Activated T-helper 9 cell treated with anti-CD3 and anti-CD28 coated beads, Interleukin-2, amount 50 U/mL, for 16 hours (primary cell): ENCODE measurements at places on chromosomes 4 and X.

DNA sequence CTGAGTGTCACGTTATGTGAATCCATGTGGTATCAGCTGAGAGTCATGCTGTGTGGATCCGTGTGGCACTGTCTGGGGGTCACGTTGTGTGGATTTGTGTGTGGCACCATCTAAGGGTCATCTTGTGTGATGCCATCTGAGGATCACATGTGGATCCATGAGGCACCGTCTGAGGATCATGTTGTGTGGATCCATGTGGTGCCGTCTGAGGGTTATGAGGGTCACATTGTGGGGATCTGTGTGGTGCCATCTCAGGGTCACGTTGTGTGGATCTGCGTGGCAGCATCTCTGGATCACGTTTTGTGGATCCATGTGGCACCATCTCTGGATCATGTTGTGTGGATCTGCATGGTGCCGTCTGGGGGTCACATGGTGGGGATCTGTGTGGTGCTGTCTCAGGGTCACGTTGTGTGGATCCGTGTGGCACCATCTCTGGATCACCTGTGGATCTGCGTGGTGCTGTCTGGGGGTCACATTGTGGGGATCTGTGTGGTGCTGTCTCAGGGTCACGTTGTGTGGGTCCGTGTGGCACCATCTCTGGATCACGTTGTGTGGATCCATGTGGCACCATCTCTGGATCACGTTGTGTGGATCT is 6.9 kb downstream of the PDE6B start:
- no peak for DNase-seq

DNA sequence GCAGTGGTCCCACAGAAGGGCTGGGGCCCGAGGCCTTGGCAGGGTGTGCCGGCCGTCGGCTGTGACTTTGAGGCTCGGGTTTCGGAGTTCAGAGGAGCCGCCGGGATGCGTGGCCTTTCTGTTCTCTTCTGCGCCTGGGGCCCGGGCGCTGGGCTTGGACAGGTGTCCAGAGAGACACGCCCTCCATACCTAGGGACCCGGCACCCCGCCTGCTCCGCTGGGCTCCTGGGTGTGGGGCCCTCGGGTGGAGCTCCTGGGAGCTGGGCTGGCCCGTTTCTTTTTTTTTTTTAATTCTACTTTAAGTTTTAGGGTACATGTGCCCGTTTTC is 11.3 kb downstream of the FGFRL1 start:
- DNase-seq = no peak

GRCh38 chr4:133270021-133270570 is 121.0 kb downstream of the PCDH10 start:
- no peak for DNase-seq

DNA sequence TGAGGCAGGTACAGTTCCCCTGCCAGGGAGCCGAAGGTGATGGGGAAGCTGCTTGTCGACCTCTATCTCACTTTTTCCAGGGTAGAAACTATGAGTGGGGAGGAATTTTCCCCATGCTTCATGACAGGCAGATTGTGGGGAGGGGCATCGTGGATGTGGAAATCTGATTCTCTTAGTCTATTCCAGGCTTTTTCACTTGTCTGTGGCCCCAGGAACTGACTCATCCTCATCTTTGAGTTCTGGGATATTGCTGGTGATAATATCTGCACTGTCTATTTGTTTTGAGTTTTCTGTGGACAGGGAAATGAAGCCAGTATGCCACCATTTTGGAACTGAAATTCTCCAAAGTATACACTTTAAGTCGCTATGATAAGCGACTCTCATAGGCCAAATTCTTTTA is 7.6 kb upstream of the TLR2 start:
- no peak for DNase-seq

GRCh38 chrX:129717892-129718291 is 20.9 kb upstream of the XPNPEP2 start:
- DNase-seq = no peak

DNA sequence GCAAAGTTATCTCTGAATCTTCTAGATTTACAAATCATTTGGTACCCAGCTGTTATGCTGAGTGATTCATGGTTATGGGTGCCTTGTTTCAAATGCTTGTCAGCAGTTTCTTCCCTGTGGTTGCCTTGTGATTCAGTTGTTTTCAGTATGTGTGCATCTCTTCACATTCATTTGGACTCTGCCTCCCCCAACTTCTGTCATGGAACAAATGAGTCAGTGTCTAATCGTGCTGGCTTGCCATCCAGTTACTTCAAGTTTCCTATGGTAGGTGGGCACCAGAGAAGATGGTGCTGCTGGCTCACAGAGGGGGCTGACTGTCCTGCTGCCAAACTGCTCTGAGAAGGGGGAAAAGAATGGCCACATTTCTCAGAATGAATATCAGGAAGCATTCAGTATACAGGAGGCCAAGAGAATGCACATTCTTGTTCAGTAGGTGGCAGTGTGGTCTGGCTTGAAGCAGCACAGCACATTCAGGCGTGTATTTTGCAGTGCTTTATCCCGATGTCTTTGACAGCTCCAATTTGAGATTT is 260.9 kb downstream of the GLUD2 start:
- DNase-seq = peak; percentile 11

DNA sequence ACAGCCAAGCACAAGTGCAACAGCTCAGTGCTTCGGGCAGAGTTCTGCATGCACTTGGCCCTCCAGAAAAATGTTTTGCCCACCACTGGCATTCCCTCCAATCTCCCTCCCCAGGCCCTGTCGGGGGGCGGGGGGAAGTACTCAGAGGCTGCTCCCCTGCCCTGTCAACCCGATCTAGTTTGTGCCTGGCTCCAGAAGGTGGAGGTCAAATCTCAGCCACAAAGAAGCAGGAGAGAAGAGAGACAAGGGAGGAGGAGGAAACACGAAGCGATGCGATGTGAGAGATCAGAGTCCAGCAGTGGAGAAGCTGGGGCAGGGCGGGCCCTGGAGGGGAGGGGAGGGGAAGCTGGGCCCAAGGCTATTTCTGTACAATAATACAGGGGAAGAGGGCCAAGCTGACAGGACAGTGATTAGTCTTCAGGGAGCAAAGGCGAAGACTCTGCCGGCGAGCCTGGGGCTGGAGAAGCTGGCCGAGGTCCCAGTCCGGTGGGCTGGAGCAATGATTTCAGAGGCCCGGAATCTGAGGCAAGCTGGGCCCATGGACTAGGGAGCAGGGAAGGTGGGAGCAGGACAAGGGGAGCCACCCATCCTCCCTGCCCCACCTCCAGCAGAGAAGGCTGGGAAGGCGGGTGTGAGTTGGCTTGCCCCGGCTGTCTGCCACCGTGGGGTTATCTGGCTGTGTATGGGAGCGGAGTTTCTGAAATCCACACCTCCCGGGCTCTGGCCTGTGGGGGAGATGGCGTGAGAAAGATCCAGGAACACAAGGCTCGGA is 167.1 kb downstream of the EFNB1 start:
- no peak for DNase-seq

DNA sequence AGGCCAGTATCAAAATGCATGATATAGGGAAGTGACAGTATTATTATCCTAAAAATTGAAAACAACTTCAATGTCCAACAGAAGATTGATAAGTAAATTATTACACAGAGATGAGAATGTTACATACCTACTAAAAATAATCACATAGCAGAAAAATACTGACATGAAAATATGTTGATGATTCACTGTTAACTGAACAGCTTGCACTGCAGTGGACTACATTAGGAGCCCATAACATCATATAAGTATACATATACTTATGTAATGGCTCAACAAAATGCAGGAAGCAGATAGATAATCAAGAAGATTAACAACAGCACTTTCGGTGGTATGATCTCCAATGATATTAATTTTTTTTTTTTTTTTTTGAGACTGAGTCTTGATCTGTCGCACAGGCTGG is 7.1 kb downstream of the CLOCK start:
- DNase-seq = no peak

DNA sequence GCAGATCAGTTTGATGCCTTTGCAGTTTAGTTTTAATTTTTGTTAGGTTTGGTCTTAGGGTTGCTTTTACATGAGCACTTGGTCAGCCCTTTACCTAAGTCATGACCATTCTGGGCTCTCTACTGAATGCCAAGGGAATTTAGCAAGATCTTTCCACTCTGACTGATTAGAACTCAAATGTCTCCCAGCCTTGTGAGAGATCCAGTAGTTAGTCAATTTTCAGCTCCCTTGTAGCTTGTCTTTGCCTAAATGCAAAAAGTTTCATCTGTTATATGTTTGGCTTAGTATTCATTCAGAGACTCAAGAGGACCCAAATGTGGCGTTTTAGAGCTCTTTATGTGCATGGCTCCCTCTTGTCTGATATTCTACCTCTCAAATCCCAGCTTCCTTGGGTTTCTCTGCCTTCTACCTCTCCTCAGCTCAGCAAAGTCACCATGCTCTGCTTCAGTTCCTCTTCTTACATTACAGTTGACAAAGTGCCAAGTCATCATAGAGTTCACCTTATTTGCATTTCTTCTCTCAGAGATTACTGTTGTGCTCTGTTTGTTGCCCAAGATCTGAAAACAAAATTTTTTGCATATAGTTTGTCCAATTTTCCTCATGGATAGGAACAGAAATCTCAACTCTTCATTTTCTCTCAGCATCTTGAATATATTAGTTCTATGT is 17.5 kb upstream of the JAKMIP1 start:
- no peak for DNase-seq

DNA sequence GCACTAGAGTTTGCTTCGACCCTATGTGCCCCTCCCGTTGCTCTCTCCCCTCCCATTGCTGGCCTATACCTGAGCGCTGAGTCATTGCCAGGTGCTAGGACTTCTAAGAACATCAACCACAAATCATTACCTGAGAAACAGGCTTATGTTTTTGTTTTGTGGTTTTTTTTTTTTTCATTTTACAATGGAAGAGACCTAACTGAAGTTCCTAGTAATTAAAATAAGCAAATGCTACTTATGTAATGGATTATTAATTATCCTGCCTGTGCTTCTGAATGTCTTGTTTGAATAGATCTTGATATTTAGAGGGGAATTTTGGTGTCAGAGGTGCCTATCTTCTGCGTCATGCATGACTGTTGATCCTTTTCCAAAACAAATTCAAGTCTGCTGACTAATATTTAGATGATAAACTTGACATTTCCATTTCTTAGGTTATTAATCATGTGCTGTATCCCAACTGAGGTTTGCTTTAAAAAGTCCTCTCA is 275.4 kb upstream of the CPEB2 start:
- DNase-seq = no peak

GRCh38 chr4:55820279-55820678 is 689 bp downstream of the EXOC1L start:
- no peak for DNase-seq

- DNase-seq = no peak
Observed at GRCh38 chr4:477686-478085, 21.3 kb downstream of the ZNF721 start.

DNA sequence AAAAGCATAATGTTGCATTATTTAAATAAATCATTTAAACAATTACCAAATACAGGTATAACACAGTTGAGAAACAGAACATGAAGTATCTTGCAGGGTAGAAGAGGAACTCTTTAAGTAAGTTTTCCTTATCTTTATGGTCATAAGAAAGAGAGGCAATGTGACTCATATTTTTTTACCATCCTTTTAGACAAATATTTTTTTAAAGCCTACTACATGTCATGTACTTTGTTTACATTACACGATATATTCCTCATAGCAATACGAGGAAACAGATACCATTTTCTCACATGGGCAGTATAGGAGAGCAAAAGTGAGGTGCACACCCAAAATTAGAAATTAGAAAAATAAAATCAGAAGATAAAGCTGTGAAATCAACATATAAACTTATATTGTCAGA is 49.3 kb upstream of the EPHA5 start:
- DNase-seq = no peak

GRCh38 chrX:154775419-154776349 is 13.0 kb downstream of the DKC1 start:
- no peak for DNase-seq

- DNase-seq = no peak
Observed at GRCh38 chrX:97636473-97637140, 752.9 kb downstream of the RPA4 start.

- DNase-seq = no peak
Observed at GRCh38 chr4:36053930-36054329, 190.4 kb downstream of the ARAP2 start.

DNA sequence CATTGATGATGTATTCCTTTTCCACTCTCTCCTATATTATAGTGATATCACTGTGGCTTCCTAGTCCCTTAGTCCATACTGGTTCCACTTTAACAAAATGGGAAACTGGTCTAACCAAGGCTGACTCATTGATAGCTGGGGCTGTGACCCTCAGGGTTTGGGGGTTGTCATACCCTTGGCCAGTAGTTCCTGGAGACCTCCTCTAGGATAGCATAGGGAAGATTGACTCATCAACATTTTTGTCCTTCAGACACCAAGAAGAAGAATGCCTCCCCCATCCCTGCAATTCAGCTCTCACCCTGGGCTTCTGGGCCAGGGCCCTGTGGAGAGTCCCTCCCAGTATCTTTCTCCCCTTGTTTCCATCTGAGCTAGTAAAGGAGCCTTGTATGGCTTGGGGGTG is 68.8 kb upstream of the PRPS1 start:
- no peak for DNase-seq

GRCh38 chr4:172232966-172233365 is 419.8 kb downstream of the GALNTL6 start:
- no peak for DNase-seq

GRCh38 chrX:57681341-57681740 is 1.3 kb upstream of the NLRP2B start:
- DNase-seq = no peak

GRCh38 chrX:150063674-150064073 is 125.4 kb upstream of the EOLA2 start:
- no peak for DNase-seq

DNA sequence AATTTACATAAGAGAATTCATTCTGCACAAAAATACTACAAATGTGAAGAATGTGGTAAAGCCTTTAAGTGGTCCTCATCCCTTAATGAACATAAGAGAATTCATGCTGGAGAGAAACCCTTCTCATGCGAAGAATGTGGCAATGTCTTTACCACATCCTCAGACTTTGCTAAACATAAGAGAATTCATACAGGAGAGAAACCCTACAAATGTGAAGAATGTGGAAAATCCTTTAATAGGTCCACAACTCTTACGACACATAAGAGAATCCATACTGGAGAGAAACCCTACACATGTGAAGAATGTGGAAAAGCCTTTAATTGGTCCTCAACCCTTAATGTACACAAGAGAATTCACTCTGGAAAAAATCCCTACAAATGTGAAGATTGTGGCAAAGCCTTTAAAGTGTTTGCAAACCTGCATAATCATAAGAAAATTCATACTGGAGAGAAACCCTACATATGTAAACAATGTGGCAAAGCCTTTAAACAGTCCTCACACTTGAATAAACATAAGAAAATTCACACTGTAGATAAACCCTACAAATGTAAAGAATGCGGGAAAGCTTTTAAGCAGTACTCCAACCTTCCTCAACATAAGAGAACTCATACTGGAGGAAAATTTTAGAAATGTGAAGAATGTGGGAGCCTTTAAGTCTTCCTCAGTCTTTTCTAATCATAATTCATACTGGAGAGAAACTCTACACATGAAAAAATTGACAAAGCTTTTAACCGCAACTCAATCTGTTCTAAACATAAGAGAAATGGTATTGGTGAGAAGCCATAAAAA is 37.4 kb downstream of the ZNF718 start:
- no peak for DNase-seq
